Fibroblast of skin of scalp (primary cell): ENCODE measurements at places on chromosomes 12 and 14.

- no peak for DNase-seq
Measured at GRCh38 chr14:93905623-93906022, 21.5 kb upstream of the FAM181A start.

- no peak for DNase-seq
Measured at GRCh38 chr12:120110550-120111501, 5.7 kb downstream of the RAB35 start.

DNA sequence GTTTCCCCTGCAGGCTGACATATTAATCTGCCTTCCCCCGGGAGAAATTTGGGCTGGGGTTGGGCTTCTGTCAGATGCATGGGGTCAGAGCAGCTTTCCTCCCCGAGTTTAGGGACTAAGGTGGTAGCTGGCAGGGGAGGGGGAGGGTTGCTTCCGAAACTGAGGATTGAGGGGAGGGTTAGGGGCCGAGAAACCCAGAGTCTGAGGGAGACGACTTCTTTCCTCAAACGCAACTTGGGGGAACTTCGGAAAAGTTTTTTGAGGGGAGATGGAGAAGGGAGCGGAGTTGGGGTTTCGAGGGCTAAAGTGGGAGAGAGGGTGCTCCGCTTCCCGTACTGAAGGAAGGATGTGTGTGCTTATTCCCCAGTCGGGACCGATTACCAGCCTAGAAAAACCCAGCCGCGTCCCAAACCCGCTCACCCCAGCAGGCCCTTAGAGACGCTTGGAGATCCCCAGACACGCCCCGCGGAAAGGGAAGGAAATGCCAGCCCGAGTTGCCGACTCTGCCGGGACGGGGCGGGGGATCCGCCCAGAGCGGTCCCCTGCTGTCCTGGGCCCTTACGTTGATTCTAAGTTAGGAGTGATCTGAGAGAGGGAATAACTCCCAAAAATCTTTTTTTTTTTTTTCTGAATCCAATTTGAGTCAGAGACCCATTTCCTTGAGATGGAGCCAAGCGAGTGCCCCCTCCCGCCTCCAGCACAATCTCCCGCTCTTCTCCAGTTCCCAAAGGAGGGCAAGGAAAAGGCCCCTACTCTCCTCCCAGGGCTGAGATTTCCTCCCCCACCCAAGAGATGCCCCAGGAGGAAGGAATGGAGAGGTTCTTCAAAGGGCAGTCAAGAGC, 61.9 kb downstream of the SMUG1 start:
- peak; percentile 45 for DNase-seq

- DNase-seq = no peak
Measured at GRCh38 chr12:12741660-12742059, 24.5 kb downstream of the CDKN1B start.
